ENCODE measurements at places on chromosomes 1 and 21. TPM values are rescaled to one million over a fixed set of nuclear protein-coding genes. Genes with fewer than 3 reads are reported as not detected.

The FAM131C gene
- polyA plus RNA-seq = 5.9 TPM

The GUCA2B gene
- polyA plus RNA-seq = 0.80 TPM

The RNF186 gene
- 14.9 TPM for polyA plus RNA-seq

The RIPK4 gene
- polyA plus RNA-seq = 16.6 TPM

The FNDC10 gene
- polyA plus RNA-seq = 2.3 TPM

The SPRR1B gene
- polyA plus RNA-seq = not detected

The LYPD8 gene
- polyA plus RNA-seq = not detected

The DCST1 gene
- not detected for polyA plus RNA-seq

The SNIP1 gene
- polyA plus RNA-seq = 5.9 TPM

The FCRL2 gene
- not detected for polyA plus RNA-seq

The RUSC1 gene
- 47.2 TPM for polyA plus RNA-seq

The ZSWIM5 gene
- polyA plus RNA-seq = 0.76 TPM

The PADI3 gene
- polyA plus RNA-seq = not detected

The KRTAP11-1 gene
- polyA plus RNA-seq = not detected

The EPHA8 gene
- 2.7 TPM for polyA plus RNA-seq

The HTR1D gene
- polyA plus RNA-seq = 0.15 TPM

The OR2T33 gene
- not detected for polyA plus RNA-seq

Data from pancreas (tissue), 10 donors.